ENCODE measurements at places on chromosomes 5 and 9.

GRCh38 chr9:111952559-111952958 is 55.9 kb downstream of the UGCG start:
- ATAC-seq, result no peak

DNA sequence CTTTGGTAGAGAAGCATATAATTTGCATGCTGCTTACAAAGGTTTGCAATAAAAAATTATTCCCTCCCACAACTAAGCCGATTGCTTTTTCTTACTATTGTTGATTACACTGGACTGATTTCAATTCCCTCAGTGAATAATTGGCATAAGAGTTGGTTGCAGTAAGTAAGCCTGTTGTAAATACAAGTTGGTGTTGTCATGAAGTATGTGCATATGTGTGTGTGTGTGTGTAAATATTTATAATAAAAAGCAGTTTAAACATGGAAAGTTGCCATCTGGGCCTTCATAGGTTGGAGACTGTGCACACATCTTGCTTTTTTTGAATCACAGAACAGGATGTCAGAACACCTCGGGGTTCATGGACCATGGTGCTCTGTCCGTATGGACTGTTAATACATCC is 131.2 kb downstream of the ATP10B start:
- no peak for ATAC-seq

DNA sequence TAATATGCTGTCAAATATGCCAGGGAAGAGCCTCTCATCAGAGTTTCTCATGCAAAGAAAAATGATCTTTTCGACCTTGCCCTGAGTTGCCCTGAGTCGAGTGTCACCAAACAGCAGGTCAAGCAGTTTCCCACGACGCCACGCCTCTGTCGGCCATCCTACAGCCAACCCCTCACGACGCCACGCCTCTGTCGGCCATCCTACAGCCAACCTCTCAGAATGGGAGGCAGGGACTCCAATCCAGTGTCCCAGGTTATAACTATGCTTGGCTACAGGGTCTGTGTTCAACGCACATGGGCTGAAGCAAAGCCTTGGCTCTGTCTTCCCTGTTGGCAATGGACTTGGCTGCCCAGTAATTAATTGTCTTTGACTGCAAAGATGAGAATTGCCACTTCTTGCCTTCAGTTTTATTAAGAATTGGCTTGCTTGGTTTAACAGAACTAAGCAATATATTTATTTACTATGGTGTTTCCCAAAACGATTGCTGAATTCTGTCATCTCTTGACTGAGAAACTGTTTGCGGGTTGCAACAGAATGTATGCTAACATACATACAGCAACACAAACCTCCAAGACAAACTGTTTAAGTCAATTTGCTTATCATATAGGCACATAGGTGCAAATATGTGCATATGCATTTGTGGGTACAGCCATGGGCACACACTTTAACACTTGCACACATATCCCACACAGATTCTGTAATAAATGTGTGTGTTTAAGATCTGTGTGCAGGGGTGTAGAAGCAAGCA is 352.9 kb downstream of the GLIS3 start:
- ATAC-seq, result no peak

- ATAC-seq, result no peak
Measured at GRCh38 chr5:134138416-134139376, 24.2 kb downstream of the TCF7 start.

- no peak for ATAC-seq
Measured at GRCh38 chr5:54491326-54491725, 26.2 kb upstream of the SNX18 start.

DNA sequence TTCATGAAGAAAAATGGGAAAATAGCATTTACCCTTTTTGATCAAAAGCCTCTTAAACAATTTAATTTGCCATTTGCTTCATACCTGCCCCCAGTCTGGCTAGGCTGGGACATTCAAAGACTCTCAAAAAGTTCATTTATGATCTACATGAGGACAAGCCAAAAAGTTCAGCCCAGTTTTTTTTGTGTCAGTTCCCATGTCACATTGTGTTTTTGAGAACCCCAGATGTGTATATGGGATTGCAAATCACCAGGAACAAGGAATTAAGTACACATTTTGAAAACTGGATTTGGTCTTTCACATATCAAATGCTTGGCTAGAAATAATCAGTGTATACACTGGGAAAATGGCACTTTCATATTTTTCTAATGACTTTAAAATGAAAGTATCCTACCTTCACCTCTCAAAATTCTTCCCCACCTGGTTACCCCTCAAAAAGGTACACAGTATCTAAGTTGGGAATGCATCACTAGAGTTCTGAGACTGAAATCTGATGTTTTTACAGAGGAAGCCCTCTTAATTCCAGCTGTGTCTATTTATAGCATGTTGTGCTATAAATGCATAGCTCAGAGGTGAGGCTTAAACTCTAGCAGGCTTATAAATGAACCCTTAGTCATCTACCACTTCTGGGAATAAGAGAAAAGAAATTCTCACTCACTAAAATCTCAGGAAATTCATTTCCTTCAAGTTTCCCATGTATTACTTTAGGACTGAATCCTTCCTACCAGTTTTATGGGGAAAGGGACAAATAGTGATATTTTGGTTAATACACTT is 9.3 kb downstream of the STOM start:
- ATAC-seq, result peak; percentile 53

DNA sequence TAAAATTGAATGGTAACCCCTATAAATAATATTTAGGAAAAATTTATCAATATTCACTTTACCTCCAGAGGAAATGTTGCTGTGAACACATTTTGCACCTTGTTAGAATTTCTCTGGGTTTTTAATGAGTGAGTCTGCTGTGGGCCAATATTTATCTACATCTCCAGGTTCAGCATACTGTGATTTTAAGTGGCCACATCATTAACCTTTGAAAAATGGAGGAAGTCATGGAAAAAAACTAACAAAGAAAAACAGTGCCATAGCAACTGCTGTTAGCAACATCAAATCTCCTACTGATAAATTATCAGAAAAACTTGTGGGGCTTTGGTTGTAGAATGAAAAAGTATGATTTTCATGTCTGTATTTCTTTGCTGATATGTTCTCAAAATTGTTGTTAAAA is 55.0 kb downstream of the CD180 start:
- ATAC-seq, result no peak

All from gastroesophageal sphincter (tissue), 4 donors.